Suppressor macrophage treated with lipopolysaccharide for 4 hours (primary cell): ENCODE measurements at places on chromosomes 3 and 15.

DNA sequence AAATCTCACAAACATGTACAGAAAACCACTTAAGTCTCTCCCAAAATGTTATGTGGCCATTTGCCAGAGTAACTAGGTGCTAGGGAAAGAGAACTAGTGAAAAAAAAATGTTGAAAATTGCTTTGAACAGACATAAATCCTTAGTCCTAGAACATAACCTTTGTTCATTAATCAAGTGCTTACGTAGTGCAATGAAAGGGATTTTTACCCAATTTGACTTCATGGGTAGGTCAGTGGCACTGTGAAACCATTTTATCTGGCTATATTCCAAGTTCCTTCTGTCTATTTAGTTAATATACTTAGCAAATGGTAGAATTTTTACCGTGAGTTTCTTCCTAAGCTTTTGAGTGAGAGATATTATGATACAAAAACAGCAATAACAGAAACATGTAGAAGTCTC lies 209.4 kb downstream of the DIPK2A start:
- no peak for DNase-seq

DNA sequence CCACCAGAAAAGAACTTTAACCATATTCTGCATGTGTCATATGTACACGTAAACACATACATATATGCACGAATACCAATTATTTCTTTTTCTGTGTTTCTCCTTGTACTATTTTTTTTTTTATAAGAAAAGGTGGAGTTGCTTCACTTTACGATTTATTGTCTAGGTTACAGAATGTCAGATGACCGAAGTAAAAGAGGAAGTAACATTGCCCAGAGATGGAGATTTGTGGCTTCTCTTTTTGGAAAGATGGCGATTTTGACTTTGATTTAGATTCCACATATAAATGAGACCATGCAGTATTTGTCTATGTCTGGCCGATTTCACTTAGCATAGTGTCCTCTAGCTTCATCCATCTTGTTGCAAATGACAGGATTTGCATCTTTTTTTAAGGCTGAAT lies 293.1 kb downstream of the SV2B start:
- DNase-seq: peak; percentile 8

GRCh38 chr3:175941352-175941751 lies 1082.2 kb downstream of the NAALADL2 start:
- peak; percentile 0 for DNase-seq

DNA sequence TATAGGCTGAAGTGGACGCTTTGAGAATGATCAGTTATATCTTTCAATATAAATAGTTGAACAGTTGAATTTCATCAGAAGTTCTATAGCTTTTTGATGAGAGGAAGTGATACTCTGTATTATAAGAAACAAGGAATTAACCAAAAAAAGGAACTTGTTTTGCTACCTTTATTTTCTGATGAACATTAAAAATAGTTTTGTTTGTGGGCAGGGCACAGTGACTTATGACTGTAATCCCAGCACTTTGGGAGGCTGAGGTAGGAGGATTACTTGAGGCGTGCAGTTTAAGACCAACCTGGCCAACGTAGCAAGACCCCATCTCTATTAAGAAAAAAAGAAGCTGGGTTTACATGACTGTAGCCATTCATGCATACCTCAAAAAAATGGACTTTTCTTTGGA lies 16.7 kb downstream of the BLOC1S6 start:
- peak; percentile 43 for DNase-seq

GRCh38 chr15:96457841-96458240 lies 127.3 kb downstream of the NR2F2 start:
- peak; percentile 6 for DNase-seq

DNA sequence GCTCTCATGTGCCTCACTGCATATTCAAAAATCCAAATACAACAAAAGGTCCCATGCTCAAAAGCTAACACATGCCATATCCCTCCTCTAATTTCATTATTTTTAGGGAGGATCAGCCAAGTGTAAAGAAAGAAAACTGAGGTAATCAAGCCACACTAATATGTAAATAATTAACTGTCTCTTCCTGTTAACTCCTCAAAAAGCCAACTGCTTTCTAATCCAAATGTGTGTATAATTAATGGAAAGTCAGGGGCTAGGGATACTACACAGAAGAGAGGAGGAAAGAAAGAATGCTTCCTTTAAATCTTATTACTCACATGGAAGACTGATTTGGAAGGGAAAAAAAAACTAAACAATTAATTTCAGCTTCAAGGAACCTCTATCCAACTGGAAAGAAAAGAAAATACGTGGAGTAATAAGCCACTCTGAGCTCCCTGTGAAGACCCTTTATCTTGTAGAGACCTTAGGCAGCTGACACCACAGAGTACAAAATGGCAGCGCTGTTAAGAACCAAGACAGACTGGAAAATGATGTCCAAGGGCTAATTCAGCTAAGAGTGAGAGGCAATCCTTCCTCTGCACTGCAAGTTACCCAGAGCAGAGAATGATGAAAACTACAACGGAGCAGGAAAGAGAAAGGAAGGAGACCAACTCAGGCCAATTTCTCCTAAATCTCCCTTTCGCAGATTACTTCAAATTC lies 56.8 kb downstream of the ZNF148 start:
- DNase-seq: no peak

DNA sequence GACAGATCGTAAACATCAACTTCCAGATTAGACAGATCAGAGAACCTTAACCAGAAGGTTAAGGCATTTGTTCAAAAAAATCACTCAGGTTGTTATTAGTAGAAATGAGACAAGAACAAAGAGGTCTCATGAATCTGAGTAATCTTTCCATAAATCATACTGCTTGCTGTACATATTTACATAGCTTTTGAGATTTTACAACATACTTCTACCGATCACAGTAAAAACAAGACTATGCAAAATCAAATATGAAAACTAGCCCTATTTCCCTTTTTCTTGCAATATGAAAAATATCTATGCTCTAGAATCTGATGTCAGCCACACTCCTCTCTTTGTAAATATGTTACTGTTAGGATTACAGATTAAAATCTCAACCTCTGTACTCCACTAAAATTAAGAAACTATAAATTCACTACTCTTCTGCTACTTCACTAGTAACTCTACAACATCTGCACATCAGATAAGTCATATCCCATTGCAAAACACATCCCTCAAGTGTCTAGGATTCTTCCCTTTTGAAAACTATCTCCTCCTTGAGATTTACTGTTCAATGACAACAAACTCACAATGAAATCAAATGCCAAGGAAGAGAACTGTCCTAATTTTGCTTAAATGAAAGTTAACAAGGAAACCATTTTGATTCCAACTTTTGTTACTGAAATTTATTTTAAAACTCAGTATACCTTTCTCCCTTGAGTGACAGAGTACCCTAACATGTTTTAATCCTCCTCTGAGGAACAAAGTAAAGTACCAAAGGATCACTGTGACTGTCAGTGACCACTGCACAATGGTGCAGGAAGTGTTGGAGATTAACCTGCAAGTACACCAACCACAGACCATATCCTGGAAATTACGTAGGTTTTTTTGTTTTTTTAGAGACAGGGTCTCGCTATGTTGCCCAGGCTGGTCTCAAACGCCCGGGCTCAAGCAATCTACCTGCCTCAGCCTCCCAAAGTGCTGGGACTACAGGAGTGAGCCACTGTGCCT lies 12.8 kb downstream of the DCUN1D1 start:
- peak; percentile 45 for DNase-seq

GRCh38 chr3:182258538-182259177 lies 534.6 kb upstream of the ATP11B start:
- DNase-seq: peak; percentile 7

- no peak for DNase-seq
Measured at GRCh38 chr3:28674212-28674611, 325.6 kb upstream of the AZI2 start.

GRCh38 chr3:177211503-177212277 lies 14.4 kb upstream of the TBL1XR1 start:
- no peak for DNase-seq

GRCh38 chr15:29079479-29079878 lies 190.1 kb downstream of the NSMCE3 start:
- DNase-seq: no peak

- DNase-seq: no peak
Measured at GRCh38 chr15:58171476-58172061, 33.4 kb downstream of the AQP9 start.

DNA sequence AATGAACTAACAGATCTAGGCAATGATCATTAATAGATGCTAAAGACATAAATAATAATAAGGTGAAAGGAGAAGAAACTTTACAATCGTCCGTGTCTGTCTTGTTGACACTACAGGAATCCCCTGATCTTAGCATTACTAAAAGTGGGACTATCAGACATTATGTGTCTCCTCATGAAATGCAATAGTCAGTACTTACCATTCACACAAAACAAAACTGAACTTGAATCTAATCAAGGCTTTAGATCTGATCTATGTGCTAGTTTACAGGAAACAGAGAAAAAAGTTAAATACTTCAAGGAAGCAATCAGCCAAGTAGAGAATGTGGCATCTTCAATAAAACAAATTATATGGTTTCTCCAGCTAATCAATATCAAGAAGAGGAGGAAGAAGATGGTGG lies 73.7 kb downstream of the PIK3CB start:
- DNase-seq: no peak

DNA sequence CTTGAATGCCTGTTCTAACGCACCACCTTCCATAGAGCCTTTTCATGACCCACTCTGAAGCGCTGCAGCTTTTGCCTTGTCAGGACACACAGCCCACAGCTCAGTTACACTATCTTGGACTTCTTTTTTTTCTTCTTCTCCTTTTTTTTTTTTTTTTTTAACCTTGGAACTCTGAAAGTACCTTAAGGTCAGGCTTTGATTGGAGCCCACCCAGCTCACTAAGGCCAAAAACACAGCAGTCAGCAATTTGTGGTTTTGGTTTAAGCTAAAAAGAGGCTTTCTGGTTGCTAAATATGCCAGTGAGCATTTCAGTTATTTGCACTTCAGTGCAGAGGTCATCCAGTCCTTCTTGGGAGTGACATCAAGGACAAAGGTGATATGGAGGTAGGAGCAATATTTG lies 1.7 kb downstream of the SLC25A20 start:
- peak; percentile 34 for DNase-seq

GRCh38 chr3:150583028-150583427 lies 20.1 kb upstream of the SELENOT start:
- no peak for DNase-seq

GRCh38 chr15:63122002-63122875 lies 578 bp downstream of the LACTB start:
- DNase-seq: peak; percentile 98

- DNase-seq: no peak
Measured at GRCh38 chr15:42080919-42081830, 13.2 kb downstream of the PLA2G4D start.

GRCh38 chr3:186788482-186789370 lies 5.3 kb downstream of the EIF4A2 start:
- DNase-seq: no peak

DNA sequence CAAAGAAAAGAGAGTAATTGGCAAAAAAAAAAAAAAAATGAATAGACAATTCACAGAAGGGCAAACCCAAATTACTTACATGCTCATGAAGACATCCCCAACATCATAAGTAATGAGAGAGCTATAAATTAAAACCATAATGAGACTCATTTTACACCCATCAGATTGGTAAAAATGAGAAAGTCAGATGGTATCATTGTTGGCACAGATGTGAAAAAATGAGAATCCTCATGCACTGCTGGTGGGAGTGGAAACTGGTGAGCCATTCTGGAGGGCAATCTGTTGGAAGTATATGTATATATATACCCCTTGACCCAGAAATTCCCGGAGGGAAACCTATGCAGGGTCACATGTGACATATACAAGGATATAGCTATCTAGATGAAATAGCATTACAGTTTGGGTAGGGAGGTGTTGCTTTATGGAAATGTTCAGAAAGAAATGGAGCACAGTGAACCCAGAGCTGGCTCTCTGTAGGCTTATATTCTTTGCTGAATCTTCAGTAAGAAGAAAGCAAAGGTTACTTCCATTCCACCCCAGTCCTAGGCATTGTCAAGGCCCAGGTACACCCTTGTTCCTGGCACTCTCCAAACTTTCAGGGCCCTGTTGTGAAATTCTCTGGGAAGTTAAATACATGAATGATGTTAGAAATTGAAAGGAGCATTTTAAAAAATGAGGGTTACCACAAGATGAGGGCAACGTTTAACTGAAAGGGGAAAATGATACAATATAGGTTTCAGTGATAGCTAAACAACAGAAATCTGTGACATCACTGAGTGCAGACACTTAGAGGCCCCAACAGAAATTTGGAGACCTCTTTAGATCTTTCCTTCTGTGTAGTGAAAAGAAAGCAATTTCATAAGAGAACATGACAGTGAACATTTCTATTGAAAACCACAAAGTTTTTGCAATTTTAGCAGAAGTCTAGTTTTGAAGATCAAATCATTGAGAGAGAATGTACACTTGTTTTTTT lies 132.7 kb upstream of the TPRG1 start:
- DNase-seq: peak; percentile 16

DNA sequence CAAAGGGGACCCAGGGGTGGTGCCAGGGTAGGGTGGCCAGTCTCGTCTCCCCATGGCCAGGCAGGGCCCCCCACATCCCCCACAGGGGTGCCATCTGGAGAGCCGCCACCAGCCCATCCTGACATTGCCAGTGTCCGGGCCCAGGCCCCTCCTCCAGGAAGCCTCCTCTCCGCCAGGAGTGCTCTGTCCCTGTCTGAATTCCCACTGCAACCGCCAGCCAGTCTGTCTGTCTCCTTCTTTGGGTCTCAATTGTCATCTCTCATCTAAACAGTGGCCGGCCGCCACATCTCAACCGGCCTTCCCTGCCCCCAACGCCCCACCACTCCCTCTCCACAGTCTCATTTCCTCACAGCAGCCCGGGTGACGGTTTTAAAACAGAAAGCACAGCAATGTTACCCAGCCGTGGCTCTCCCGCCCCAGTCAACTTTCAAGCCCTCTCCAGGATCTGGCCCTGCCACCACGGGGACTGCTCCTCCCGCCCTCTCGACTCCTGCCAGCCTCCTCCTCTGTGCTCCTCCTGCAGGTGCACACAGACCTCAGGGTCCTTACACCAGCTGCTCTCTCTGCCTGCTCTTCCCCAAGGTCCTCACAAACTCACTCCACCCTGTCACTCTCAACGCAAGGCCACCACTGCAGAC lies 57.0 kb downstream of the IQSEC1 start:
- DNase-seq: peak; percentile 92

- DNase-seq: no peak
Measured at GRCh38 chr15:31392761-31393401, 66.2 kb downstream of the KLF13 start.

- DNase-seq: no peak
Measured at GRCh38 chr15:81093961-81094360, 40.1 kb upstream of the CFAP161 start.

DNA sequence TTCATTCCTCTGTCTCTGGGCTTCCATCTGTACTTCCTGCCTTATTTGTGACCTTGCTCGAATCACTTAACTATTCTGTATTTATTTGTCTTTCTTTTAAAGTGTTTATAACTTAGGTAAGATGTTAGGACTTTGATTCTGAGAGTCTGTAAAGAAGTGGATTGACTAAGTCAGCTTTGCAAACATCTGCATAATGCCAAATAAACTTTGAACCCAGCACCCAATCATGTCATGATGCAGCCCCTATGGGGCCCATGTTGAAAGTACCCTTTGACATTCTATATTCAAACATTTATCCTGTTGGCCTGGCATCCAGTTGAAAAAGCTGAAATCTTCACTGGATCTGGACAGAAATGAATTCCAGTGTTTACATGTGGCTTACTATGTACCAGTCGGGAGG lies 3.8 kb upstream of the MYRIP start:
- DNase-seq: no peak

- DNase-seq: no peak
Measured at GRCh38 chr3:78642226-78643035, 1125.4 kb downstream of the ROBO1 start.
